ENCODE measurements at places on chromosomes 16 and 17. TPM values are rescaled to one million over a fixed set of nuclear protein-coding genes. Genes with fewer than 3 reads are reported as not detected.

The HS3ST2 gene
- not detected for total RNA-seq

The ALOX15B gene
- not detected for total RNA-seq

DNA sequence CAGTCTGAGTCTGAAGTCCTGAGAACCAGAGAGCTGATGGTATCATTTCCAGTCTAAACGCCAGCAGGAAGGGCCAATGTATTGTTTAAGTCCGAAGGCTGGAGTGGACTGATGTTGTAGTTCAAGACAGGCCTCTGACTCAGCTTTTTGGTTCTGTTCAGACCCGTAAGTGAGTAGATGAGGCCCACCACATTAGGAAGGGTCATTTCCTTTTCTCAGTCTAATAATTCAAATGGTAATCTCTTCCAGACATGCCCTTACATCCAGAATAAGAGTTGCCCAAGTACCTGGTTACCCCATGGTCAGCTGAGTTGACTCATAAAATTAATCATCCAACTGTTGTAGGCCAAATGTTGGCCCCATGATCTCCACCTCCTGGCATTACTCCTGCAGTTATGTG, 442.6 kb upstream of the HSBP1 start:
- no peak for DNase-seq
- no peaks in the 10 kb centered on the region for H3K27me3 ChIP-seq
- no peak overlapping the region for H3K4me3 ChIP-seq
- no peak overlapping the region for H3K27ac ChIP-seq
- no peaks in the 10 kb centered on the region for H3K36me3 ChIP-seq
- H3K4me1 ChIP-seq: no peaks in the 10 kb centered on the region

DNA sequence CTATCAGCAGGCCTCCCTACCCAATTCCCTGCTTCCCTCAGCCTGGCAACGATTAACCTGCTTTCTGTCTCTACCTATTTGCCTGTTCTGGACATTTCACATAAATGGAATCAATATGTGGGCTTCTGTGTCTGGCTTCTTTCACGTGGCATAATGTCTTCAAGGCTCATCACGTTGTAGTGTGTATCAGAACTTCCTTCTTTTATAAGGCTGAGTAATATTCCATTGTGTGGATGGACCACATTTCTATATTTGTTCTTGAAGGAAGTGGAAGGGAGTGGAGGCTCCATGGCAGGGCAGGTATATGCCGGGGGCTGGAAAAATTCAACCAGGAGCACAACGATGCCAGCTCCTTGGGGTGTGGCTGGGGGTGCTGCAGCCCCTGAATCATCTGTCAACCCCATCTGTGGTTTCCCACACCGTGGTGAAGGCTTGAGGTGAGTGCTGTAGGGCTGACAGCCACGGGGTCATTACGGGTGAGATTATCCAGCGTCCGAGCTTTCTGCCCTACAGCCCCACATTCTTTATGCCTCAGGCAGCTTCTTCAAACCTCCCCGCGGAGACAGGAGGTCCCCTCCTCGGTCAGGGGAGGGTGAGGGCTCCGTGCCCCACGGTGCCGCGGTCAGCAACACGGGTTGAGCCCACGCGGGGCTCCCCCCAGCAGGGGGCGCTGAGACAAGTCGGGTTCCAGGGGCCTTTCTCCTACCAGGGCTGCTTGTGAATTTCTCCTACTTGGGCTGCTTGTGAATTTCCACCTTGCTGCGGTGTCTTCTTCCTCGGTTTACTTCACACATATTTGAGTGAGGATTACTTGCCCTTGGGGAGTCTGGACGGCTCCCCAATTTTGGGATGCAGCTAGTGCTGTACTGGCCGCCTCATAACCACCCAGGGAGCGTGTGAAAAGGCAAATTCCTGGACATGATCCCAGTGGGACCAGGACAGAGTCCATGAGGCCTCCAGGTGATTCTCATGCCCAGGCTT, 18.3 kb upstream of the WFIKKN2 start:
- H3K27me3 ChIP-seq: peaks cover 23% of the 10 kb centered on the region
- H3K4me1 ChIP-seq: no peaks in the 10 kb centered on the region
- DNase-seq: peak; percentile 49
- no peaks in the 10 kb centered on the region for H3K36me3 ChIP-seq

- DNase-seq: no peak
- peaks cover 18% of the 10 kb centered on the region for H3K36me3 ChIP-seq
- H3K27me3 ChIP-seq: no peaks in the 10 kb centered on the region
- H3K4me3 ChIP-seq: peak overlapping the region; percentile 80
- H3K4me1 ChIP-seq: peaks cover 57% of the 10 kb centered on the region
Measured at GRCh38 chr17:18261146-18261515, 669 bp downstream of the MIEF2 start.

The FOXF1 gene
- not detected for total RNA-seq

DNA sequence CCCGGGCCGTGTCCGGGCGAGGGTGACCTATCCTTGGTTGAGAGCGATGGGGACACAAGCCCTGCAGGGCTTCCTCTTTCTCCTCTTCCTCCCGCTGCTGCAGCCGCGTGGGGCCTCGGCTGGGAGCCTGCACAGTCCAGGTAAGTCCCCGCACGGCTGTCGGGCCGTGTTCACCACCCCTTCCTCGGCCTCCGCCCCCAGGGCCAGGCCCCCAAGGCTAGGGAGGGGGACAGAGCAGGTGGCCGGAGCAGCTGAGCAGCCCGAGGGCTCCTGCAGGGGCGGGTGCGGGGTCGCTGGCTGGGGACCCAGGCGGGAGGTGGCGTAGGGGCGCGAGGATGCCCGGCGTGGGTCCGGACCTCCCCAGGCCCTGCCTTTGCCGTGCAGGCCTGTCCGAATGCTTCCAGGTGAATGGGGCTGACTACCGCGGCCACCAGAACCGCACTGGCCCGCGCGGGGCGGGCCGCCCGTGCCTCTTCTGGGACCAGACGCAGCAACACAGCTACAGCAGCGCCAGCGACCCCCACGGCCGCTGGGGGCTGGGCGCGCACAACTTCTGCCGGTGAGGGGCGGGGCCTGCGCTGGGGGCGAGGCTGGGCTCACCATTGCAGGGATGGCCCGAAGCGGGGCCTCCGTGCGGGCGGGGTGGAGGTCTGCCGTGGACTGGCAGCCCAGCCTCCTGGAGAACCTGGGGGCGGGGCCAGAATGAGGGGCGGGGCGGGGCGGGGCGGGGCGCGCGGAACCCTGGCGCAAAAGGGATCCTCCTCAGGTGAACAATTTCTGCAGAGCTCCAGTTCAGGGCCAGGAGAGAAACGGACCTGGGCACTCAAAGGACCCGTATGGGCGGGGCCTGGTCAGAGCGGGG, 631 bp downstream of the KREMEN2 start:
- H3K36me3 ChIP-seq: no peaks in the 10 kb centered on the region
- H3K4me1 ChIP-seq: peaks cover 74% of the 10 kb centered on the region
- H3K27ac ChIP-seq: no peak overlapping the region
- peaks cover 4% of the 10 kb centered on the region for H3K27me3 ChIP-seq
- peak overlapping the region; percentile 35 for H3K4me3 ChIP-seq

DNA sequence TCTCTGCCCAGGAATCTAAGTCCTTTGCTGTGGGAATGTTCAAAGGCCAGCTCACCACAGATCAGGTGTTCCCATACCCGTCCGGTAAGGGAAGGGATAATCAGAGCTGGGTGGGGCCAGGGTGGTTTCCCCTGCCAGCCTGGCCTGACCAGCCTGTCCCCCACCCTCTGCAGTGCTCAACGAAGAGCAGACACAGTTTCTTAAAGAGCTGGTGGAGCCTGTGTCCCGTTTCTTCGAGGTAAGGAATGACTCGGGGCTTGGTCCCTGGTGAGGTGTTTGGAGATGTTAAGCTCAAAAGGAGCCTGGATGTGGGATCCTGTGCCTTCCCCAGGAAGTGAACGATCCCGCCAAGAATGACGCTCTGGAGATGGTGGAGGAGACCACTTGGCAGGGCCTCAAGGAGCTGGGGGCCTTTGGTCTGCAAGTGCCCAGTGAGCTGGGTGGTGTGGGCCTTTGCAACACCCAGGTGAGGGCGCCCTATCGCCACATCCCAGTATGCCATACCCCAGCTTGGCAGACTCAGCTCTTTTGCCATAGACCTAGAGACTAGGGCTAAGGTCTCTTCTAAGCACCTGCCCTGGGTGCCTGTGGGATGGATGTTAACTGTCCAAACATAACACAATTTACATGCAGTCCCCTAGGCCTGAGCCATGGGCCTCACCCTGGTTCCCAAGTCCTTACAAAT, 997 bp downstream of the ACADVL start:
- H3K27me3 ChIP-seq: no peaks in the 10 kb centered on the region
- peak overlapping the region; percentile 61 for H3K27ac ChIP-seq
- H3K4me3 ChIP-seq: peak overlapping the region; percentile 86
- peaks cover 53% of the 10 kb centered on the region for H3K4me1 ChIP-seq
- H3K36me3 ChIP-seq: peaks cover 44% of the 10 kb centered on the region

- DNase-seq: no peak
- H3K27me3 ChIP-seq: peaks cover 3% of the 10 kb centered on the region
- peaks cover 8% of the 10 kb centered on the region for H3K4me1 ChIP-seq
- H3K36me3 ChIP-seq: no peaks in the 10 kb centered on the region
Measured at GRCh38 chr17:10067446-10068143, 130.8 kb downstream of the GAS7 start.

The HOXB13 gene
- total RNA-seq: 0.13 TPM

The SOST gene
- total RNA-seq: not detected

DNA sequence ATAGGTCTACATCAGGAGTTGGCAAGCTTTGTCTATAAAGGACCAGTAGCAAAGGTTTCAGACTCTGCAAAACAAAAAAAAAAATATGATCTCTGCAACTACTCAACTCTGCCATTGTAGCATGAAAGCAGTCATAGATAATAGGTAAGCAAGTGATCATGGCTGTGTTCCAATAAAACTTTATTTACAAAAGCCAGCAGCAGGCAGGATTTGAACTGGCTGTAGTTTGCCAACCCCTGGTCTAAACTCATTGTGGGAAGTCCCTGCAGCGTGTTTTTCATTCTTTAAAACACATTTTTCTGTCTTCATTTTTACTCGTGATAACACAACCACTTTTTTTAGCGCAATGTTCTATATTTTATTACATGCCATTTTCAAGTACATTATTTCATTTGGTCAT, 127.5 kb upstream of the COX10 start:
- no peaks in the 10 kb centered on the region for H3K36me3 ChIP-seq
- DNase-seq: no peak
- H3K4me1 ChIP-seq: no peaks in the 10 kb centered on the region
- no peak overlapping the region for H3K4me3 ChIP-seq

The CCL4 gene
- total RNA-seq: 7.7 TPM

GRCh38 chr17:66340720-66341119, 38.3 kb downstream of the PRKCA start:
- no peaks in the 10 kb centered on the region for H3K36me3 ChIP-seq
- H3K4me1 ChIP-seq: peaks cover 10% of the 10 kb centered on the region
- no peaks in the 10 kb centered on the region for H3K27me3 ChIP-seq
- DNase-seq: no peak

DNA sequence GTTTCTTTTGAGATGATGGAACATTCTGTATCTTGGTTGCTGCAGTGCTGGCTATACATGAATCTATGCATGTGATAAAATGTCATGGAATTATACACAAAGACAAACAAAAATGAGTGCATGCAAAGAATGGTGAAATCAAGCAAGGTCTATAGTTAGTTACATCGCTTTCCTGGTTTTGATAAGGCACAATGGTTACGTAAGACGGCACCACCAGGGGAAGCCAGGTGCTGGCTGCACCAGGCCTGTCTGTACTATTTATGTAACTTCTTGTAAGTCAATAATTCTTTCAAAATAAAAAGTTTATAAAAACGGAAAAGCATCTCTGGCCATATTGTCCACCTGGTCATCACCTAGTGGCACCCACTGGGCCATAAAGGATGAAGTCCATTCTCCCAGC, 46.5 kb downstream of the ARHGAP27 start:
- H3K4me1 ChIP-seq: peaks cover 4% of the 10 kb centered on the region
- no peak overlapping the region for H3K27ac ChIP-seq
- H3K4me3 ChIP-seq: no peak overlapping the region
- no peaks in the 10 kb centered on the region for H3K27me3 ChIP-seq
- no peak for DNase-seq

DNA sequence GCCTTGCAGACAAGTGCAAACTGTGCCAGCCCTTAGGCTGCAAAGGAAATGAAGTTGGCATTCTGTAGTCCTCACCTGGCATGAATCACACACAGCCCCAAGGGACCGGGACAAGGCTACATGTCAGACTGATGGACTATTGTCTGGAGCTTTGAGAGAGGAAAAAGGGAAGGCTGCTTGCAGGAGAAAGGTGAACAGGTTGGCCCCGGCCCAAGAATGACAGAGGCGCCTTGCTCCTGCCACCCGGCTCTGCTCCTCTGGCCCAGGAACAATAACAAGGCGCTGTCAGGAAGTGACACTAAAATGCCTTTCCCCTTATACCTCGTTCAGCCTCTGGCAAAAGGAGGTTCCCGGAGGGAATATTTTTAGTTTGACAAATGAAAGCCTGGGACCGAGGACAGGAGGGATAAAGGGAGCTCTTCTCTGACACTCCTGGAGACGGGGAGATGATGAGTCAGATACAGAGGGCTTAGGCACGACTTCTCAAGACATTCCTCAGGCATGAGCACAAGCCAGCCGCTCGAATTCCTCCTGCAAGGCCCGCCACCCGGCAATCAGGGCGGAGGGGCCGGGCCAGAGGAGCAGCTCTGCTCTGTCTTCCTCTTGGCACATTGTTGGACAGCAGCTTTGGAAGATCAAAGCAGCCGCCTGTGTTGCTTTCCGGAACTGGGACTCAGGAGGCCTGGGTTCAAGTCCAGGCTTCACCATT, 105.8 kb downstream of the NOG start:
- H3K4me3 ChIP-seq: no peak overlapping the region

- H3K27ac ChIP-seq: no peak overlapping the region
- no peak overlapping the region for H3K4me3 ChIP-seq
- no peak for DNase-seq
- H3K4me1 ChIP-seq: no peaks in the 10 kb centered on the region
- peaks cover 38% of the 10 kb centered on the region for H3K27me3 ChIP-seq
Measured at GRCh38 chr16:84308120-84308519, 13.4 kb downstream of the WFDC1 start.

DNA sequence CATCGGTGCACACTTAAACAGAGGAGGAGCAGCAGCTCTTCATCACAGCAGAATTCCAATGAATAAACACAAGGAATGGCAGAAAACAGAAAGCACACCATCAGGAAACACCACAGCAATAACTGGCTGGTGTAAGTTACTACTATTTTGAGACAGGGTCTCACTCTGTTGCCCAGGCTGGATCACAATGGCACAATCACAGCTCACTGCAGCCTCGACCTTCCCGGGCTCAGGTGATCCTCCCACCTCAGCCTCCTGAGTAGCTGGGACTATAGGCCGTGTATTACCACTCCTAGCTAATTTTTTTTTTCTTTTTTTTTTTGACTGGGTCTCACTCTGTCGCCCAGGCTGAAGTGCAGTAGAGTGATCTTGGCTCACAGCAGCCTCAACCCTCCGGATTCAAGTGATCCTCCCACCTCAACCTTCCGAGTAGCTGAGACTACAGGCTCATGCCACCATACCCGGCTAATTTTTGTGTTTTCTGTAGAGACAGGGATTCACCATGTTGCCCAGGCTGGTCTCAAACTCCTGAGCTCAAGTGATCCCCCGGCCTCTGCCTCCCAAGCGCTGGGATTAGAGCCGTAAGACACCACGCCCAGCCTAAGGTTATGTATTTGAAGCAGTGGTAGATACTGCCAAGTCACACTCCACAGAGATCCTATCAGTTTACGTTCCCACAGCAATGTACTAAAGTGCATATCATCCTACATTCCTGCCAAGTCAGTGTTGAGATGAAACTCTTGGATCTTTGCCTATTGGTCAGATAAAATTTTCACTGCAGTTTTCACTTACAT, 20.7 kb downstream of the TRAP1 start:
- no peaks in the 10 kb centered on the region for H3K36me3 ChIP-seq
- H3K4me1 ChIP-seq: peaks cover 11% of the 10 kb centered on the region
- no peak for DNase-seq
- H3K4me3 ChIP-seq: no peak overlapping the region

GRCh38 chr17:81332914-81333528, 37.9 kb upstream of the SLC38A10 start:
- DNase-seq: no peak
- no peaks in the 10 kb centered on the region for H3K27me3 ChIP-seq
- H3K4me3 ChIP-seq: no peak overlapping the region
- H3K4me1 ChIP-seq: peaks cover 10% of the 10 kb centered on the region

Data from T-cell (primary cell).